ENCODE measurements at places on chromosomes 3 and 15. TPM values are rescaled to one million over a fixed set of nuclear protein-coding genes. Genes with fewer than 3 reads are reported as not detected.

- no peaks in the 10 kb centered on the region for H3K4me1 ChIP-seq
- no peak overlapping the region for H3K27ac ChIP-seq
- H3K4me3 ChIP-seq: no peak overlapping the region
- H3K27me3 ChIP-seq: peaks cover 15% of the 10 kb centered on the region
- H3K36me3 ChIP-seq: no peaks in the 10 kb centered on the region
These were observed 315.0 kb upstream of the TPM1 start for GRCh38 chr15:62727501-62727900.

DNA sequence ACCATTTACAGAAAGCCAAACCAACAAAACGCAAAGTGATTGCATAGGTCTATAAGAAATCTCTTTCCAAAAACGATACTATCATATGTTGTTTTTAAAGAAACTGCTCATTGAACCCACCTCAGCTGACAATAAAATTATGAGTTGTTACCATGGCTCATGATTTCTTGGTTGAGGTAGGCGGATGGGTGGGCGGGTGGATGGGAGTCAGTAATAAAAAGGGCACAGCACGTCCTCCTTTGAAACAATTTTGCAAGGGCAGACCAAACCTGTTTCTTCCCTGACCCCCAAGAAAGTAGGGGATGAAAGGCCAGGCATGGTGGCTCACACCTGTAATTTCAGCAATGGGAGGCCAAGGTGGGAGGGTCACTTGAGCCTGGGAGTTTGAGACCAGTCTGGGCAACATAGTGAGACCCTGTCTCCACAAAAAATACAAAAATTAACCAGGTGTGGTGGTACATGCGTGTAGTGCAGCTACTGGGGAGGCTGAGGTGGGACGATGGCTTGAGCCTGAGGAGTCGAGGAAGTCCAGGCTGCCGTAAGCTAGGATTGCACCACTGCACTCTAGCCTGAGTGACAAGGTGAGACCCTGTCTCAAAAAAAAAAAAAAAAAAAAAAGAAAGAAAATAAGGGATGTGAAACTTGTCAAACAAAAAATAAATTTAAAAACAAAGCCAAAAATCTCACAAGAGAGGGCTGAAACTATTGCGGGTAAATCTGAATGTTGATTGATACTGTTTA lies 2.1 kb downstream of the ABHD10 start:
- no peak for DNase-seq
- H3K36me3 ChIP-seq: peaks cover 4% of the 10 kb centered on the region
- H3K27me3 ChIP-seq: no peaks in the 10 kb centered on the region
- H3K27ac ChIP-seq: no peak overlapping the region
- H3K4me3 ChIP-seq: no peak overlapping the region
- peaks cover 21% of the 10 kb centered on the region for H3K4me1 ChIP-seq

DNA sequence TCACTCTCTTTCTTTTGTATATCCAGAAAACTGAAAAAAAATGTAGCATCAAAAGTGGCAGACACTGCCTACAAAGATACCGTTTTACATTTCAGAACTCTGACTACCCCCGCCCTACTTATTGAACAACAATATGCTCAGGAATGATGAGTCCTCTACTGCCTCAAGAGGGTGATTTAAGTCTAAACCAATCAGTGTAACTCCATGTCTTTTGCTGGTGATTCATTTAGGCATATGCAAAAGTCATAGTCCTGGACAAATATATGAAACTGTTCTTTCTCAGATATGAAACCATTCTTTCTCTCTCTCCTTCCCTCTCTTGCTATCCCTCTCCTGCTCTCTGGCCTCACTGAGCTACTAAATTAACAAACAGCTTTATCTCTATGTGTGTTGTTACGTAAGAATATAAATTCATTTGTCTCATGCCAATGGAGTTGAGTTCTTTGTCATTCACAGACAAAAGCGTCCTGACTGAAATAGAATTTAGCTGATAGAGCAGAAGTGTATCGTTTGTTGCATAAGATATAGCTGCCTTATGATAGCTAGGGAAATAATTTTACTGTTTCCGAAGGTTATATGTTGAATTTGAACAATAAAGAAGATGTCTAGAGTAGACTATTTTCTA lies 133.7 kb upstream of the OSTN start:
- H3K27me3 ChIP-seq: no peaks in the 10 kb centered on the region
- peaks cover 6% of the 10 kb centered on the region for H3K4me1 ChIP-seq
- H3K27ac ChIP-seq: no peak overlapping the region
- H3K4me3 ChIP-seq: no peak overlapping the region
- no peaks in the 10 kb centered on the region for H3K36me3 ChIP-seq

GRCh38 chr3:76352511-76353284 lies 567.3 kb upstream of the ZNF717 start:
- H3K27me3 ChIP-seq: no peaks in the 10 kb centered on the region
- no peak overlapping the region for H3K4me3 ChIP-seq
- no peak overlapping the region for H3K27ac ChIP-seq
- H3K4me1 ChIP-seq: no peaks in the 10 kb centered on the region
- no peaks in the 10 kb centered on the region for H3K36me3 ChIP-seq
- DNase-seq: no peak

GRCh38 chr3:112437146-112438022 lies 61.9 kb downstream of the BTLA start:
- no peaks in the 10 kb centered on the region for H3K27me3 ChIP-seq
- DNase-seq: peak; percentile 33
- no peak overlapping the region for H3K4me3 ChIP-seq
- H3K36me3 ChIP-seq: no peaks in the 10 kb centered on the region
- no peaks in the 10 kb centered on the region for H3K4me1 ChIP-seq

GRCh38 chr3:112199622-112200316 lies 66.7 kb upstream of the GCSAM start:
- H3K27ac ChIP-seq: no peak overlapping the region
- no peak overlapping the region for H3K4me3 ChIP-seq
- no peak for DNase-seq
- H3K27me3 ChIP-seq: no peaks in the 10 kb centered on the region
- no peaks in the 10 kb centered on the region for H3K4me1 ChIP-seq

Gene GOLGA8N
- total RNA-seq: 4.8 TPM

GRCh38 chr3:87867001-87867400 lies 191.8 kb downstream of the CGGBP1 start:
- peak; percentile 64 for DNase-seq
- no peaks in the 10 kb centered on the region for H3K4me1 ChIP-seq
- H3K4me3 ChIP-seq: no peak overlapping the region
